ENCODE measurements at places on chromosomes 16 and 17. TPM values are rescaled to one million over a fixed set of nuclear protein-coding genes. Genes with fewer than 3 reads are reported as not detected.

DNA sequence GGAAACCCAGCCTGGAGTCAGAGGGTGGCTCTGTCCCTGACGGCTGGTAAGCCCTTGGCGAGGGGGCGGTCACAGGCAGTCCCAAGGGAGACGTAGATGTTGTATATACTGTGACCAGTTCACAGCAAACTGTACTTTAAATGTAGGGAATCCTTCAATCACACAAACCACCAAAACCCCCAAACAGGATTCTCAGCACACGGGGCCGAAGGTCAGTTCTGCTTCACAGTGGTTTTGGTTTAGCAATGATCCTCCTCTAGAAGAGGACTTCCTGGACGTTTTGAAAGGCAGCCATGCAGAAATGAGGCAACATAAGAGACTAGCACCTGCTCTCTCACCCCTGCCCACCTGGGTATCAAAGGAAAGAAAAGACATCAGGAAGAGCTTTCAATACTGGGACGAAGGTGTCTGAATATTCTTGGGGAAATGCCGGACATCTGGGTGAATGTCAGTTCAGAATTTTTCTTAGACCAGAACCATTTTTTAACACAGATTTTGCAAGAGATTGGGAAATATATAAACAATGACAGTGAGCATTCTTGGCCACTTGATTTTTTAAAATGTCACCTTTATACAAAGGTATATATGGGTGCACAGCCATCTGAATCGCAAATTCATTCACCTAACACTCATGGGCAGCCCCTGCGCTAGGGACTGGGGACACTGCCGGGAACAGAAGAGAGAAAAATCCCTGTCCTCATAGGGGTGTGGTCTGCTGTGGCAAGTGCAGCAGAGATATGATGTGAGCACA is 74.2 kb downstream of the CRISPLD2 start:
- H3K27me3 ChIP-seq, result no peaks in the 10 kb centered on the region
- H3K27ac ChIP-seq, result peak overlapping the region; percentile 65
- H3K4me3 ChIP-seq, result no peak overlapping the region
- peaks cover 8% of the 10 kb centered on the region for H3K4me1 ChIP-seq
- no peak for DNase-seq
- H3K36me3 ChIP-seq, result no peaks in the 10 kb centered on the region

Gene TBC1D26
- total RNA-seq, result not detected

DNA sequence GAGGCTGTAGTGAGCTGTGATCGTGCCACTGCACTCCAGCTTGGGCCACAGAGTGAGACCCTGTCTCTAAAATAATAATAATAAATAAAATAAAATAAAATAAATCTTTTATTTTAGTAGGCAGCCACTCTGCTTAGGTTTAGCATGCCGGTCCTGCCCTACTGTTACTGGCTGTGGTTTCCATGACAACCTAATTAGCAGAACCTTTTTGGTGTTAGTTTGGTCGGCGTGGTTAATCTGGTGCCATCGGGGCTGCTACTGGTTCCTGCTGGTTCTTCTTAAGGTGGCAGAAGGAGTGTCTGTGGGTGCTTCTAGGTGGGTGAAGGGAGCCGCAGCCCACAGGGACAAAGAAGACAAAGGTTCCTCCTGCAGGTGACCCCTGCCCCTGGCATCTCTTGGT is 37.8 kb upstream of the CBX4 start:
- H3K27me3 ChIP-seq, result no peaks in the 10 kb centered on the region
- no peaks in the 10 kb centered on the region for H3K36me3 ChIP-seq
- no peak for DNase-seq
- H3K27ac ChIP-seq, result no peak overlapping the region
- no peak overlapping the region for H3K4me3 ChIP-seq

GRCh38 chr17:7440834-7441195 is 1.5 kb downstream of the FGF11 start:
- H3K4me1 ChIP-seq, result peaks cover 31% of the 10 kb centered on the region
- no peak overlapping the region for H3K27ac ChIP-seq
- H3K36me3 ChIP-seq, result no peaks in the 10 kb centered on the region
- H3K27me3 ChIP-seq, result no peaks in the 10 kb centered on the region
- H3K4me3 ChIP-seq, result peak overlapping the region; percentile 26

- no peak for DNase-seq
- H3K27me3 ChIP-seq, result no peaks in the 10 kb centered on the region
- H3K27ac ChIP-seq, result no peak overlapping the region
- H3K36me3 ChIP-seq, result no peaks in the 10 kb centered on the region
- H3K4me1 ChIP-seq, result no peaks in the 10 kb centered on the region
Measured at GRCh38 chr17:19485800-19486340, 47.8 kb upstream of the SLC47A1 start.

- no peak overlapping the region for H3K4me3 ChIP-seq
- H3K36me3 ChIP-seq, result no peaks in the 10 kb centered on the region
- H3K27ac ChIP-seq, result peak overlapping the region; percentile 72
- DNase-seq, result peak; percentile 66
- peaks cover 8% of the 10 kb centered on the region for H3K4me1 ChIP-seq
Measured at GRCh38 chr16:57694231-57694724, 328 bp upstream of the DRC7 start.

Gene CD300LG
- total RNA-seq, result 0.17 TPM

DNA sequence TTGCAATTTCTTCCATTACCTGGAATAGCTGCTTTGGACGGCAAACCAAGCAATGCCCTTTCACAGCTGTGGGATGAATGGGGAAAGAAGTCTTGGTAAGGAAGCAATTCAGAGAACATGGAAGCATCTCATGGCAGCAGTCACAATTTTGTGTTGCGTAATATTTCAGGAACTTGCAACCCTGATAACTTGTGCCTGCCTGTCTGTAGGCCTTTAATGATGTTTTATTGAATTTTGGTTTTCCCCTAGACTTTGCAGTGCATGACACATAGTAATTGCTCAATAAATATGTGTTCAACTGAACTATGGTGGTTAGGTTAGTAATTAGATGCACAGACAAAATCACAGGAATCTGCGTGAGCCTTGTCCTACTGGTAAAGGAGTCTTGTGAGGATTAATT is 439.5 kb downstream of the WWOX start:
- H3K36me3 ChIP-seq, result no peaks in the 10 kb centered on the region
- H3K27me3 ChIP-seq, result no peaks in the 10 kb centered on the region

- no peaks in the 10 kb centered on the region for H3K27me3 ChIP-seq
- H3K36me3 ChIP-seq, result no peaks in the 10 kb centered on the region
- H3K4me1 ChIP-seq, result no peaks in the 10 kb centered on the region
- DNase-seq, result no peak
- H3K27ac ChIP-seq, result no peak overlapping the region
Measured at GRCh38 chr16:7031031-7031430, 301.6 kb upstream of the RBFOX1 start.

DNA sequence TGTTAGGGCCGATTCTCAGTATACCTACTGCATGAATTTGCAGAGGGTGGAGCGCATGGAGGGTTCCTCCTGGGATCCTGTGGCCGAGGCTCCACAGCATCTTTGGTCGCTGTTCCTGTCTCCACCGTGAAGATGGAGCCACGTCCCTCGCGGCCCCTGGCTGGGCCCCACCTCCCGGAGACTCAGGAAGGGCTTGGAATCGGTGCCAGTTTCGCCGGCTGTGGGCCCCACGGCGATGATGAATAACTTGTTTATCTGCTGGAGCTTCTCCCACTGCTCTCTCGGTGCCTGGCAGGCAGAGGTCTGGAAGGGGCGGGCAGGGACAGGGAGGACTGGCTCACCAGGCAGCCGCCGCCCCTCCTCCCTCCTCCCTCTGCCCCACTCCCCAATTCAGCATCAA is 8.1 kb downstream of the SLC5A11 start:
- no peaks in the 10 kb centered on the region for H3K36me3 ChIP-seq
- H3K4me3 ChIP-seq, result no peak overlapping the region
- no peak overlapping the region for H3K27ac ChIP-seq
- no peaks in the 10 kb centered on the region for H3K4me1 ChIP-seq

Gene MYOCD
- total RNA-seq, result 0.05 TPM

Gene CRISPLD2
- 3.4 TPM for total RNA-seq

Gene IGFALS
- total RNA-seq, result 161 TPM

GRCh38 chr17:40355804-40356758 is 8.5 kb downstream of the GJD3 start:
- peak; percentile 44 for DNase-seq
- peaks cover 4% of the 10 kb centered on the region for H3K36me3 ChIP-seq
- H3K27ac ChIP-seq, result peak overlapping the region; percentile 55
- peaks cover 48% of the 10 kb centered on the region for H3K4me1 ChIP-seq
- no peaks in the 10 kb centered on the region for H3K27me3 ChIP-seq

Gene BAHCC1
- total RNA-seq, result 3.2 TPM

Gene HEXIM1
- total RNA-seq, result 14.3 TPM

GRCh38 chr17:55785181-55785580 is 34.3 kb downstream of the PCTP start:
- no peaks in the 10 kb centered on the region for H3K4me1 ChIP-seq
- DNase-seq, result no peak
- H3K4me3 ChIP-seq, result no peak overlapping the region
- H3K36me3 ChIP-seq, result no peaks in the 10 kb centered on the region
- no peak overlapping the region for H3K27ac ChIP-seq
- no peaks in the 10 kb centered on the region for H3K27me3 ChIP-seq

- H3K4me1 ChIP-seq, result peaks cover 7% of the 10 kb centered on the region
- DNase-seq, result no peak
- H3K27me3 ChIP-seq, result no peaks in the 10 kb centered on the region
- peaks cover 11% of the 10 kb centered on the region for H3K36me3 ChIP-seq
Measured at GRCh38 chr16:29860218-29860617, 2.8 kb downstream of the CDIPT start.

GRCh38 chr17:60695960-60696359 is 18.3 kb downstream of the BCAS3 start:
- H3K4me3 ChIP-seq, result no peak overlapping the region
- H3K36me3 ChIP-seq, result peaks cover 4% of the 10 kb centered on the region
- no peaks in the 10 kb centered on the region for H3K27me3 ChIP-seq
- no peak for DNase-seq

DNA sequence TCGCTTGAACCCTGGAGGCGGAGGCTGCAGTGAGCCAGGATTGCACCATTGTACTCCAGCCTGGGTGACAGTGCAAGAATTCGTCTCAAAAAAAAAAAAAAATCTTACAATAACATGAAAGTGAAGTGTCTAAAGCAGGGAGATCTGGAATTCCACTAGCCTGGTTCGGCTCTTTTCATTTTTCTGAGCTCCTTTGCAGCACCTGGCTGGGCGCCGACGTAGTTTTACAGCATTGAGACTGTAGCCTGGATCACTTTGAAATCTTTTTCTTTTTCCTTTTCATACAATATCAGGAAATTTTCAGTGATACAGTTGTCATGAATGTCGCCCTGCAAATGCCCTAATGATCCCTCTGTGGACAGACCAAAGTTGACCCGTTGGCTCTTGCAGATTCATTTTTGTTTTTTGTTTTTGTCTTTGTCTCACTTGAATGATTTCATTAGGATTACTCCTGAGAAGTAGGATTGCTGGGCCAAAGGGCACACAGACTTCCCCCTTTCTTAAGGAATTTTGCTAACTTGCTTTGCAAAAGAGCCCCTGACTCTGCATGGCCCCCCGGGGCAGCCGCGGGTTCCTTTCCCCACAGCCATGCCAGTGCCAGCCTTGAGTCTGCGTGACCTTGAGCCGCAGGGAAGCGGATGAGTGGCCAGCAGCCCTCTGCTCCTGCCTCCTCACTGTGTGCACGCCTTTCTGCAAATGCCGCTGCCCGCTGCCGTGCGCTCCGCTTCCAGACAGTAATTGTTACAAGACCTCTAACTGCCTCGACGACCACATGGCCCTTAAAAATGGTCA is 28.0 kb downstream of the CRISPLD2 start:
- no peaks in the 10 kb centered on the region for H3K36me3 ChIP-seq
- DNase-seq, result no peak
- H3K4me1 ChIP-seq, result peaks cover 3% of the 10 kb centered on the region
- H3K27me3 ChIP-seq, result no peaks in the 10 kb centered on the region
- H3K27ac ChIP-seq, result no peak overlapping the region

DNA sequence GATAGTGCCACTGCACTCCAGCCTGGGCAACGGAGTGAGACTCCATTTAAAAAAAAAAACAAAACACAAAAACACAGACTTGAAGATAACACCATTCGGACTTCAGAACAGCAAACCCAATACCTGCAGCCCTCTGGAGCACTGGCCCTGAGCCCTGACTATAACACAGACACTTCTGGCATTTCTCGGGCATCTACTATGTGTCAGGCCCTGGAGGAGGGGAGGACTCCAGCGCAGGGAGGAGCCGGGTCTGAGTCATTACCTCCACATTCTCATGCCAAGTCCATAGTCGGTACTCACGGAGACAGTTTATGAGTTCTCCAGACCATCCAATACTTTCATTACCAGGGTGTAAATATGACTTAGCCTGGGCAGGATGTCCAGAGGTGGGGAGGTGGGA is 48.8 kb downstream of the PITPNM3 start:
- H3K27me3 ChIP-seq, result no peaks in the 10 kb centered on the region
- no peak overlapping the region for H3K4me3 ChIP-seq
- no peaks in the 10 kb centered on the region for H3K4me1 ChIP-seq
- no peaks in the 10 kb centered on the region for H3K36me3 ChIP-seq
- H3K27ac ChIP-seq, result no peak overlapping the region

- H3K4me3 ChIP-seq, result no peak overlapping the region
- DNase-seq, result no peak
Measured at GRCh38 chr16:66443269-66443652, 16.2 kb downstream of the BEAN1 start.

DNA sequence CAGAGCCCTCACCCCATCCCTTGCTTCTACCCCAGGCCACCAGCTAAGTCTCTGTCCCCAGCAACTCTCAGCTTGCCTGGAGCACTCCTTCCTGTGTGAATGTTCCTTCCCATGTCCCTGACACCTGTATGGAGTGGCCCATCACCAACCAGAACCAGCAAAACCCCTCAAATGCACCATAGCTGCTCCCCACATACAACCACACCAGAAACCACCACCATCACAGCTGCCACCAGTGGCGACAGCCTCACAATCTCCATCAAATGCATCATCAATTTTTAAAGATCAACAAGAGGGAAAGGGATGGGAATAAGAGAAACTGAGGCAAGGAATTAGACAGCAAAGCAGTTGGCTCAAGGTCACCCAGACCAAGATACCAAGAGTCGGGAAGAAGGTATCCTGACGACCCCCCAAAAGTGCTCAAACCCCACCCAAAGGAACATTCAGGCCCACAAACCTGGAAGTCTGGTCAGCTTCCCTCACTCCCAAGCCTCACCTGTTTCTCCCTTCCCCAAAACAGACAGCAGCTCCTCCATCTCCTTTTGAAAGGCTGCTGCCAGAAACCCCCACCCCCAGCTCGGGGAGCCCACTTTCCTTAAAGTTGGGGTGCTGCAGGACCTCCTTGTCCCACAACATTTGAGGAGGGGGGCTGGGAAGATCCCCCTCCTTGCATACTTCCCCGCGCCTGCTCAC is 1.8 kb downstream of the SRCIN1 start:
- H3K27ac ChIP-seq, result no peak overlapping the region
- no peak overlapping the region for H3K4me3 ChIP-seq
- no peak for DNase-seq
- no peaks in the 10 kb centered on the region for H3K27me3 ChIP-seq
- H3K36me3 ChIP-seq, result no peaks in the 10 kb centered on the region
- H3K4me1 ChIP-seq, result peaks cover 22% of the 10 kb centered on the region

DNA sequence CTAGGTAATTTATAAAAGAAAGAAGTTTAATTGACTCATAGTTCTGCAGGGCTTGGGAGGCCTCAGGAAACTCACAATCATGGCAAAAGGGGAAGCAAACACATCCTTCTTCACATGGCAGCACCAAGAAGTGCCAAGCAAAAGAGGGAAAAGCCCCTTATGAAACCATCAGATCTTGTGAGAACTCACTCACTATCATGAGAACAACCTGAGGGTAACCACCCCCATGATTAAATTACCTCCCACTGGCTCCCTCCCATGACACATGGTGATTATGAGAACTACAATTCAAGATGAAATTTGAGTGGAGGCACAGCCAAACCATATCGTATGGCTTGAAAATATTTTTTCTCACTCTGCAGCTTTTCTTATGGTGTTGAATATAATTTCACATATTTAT is 151.7 kb downstream of the ANKFN1 start:
- H3K27me3 ChIP-seq, result no peaks in the 10 kb centered on the region
- no peak overlapping the region for H3K27ac ChIP-seq

Gene PLK1
- 0.33 TPM for total RNA-seq

Gene PERCC1
- 0.50 TPM for total RNA-seq
